ENCODE measurements at places on chromosomes 2 and 18. TPM values are rescaled to one million over a fixed set of nuclear protein-coding genes. Genes with fewer than 3 reads are reported as not detected.

The ST6GAL2 gene
- not detected for total RNA-seq

The PRSS56 gene
- not detected for total RNA-seq

The LRATD1 gene
- total RNA-seq = not detected

DNA sequence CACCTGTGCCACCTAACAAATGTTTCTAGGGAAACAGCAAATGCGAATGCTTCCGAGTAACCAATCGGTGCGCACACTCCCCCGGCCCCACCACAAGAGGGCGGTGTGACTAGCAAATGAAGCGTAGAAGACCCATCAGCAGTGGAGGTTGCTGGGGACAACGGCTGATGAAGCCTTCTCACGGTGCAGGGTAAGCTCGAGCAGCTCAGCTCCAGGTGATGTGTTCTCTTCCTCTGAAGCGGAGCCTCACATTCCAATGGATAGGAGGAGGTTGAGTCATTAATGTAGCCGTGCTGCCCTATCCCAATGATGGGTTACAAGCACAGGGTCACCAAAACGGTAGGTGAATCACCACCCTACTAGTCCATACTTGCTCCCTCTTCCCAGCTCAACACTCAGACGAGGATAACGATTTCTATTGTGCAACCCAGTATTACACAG, 127.6 kb upstream of the TWIST2 start:
- peak; percentile 35 for DNase-seq

GRCh38 chr2:129129087-129129486, 810.4 kb upstream of the HS6ST1 start:
- no peak for DNase-seq

- DNase-seq = no peak
Measured at GRCh38 chr2:218405086-218405745, 5.5 kb downstream of the CTDSP1 start.

- no peak for DNase-seq
Measured at GRCh38 chr2:237384672-237385020, 29.3 kb downstream of the COL6A3 start.

GRCh38 chr2:108414256-108414876, 34.6 kb upstream of the GCC2 start:
- DNase-seq = no peak

DNA sequence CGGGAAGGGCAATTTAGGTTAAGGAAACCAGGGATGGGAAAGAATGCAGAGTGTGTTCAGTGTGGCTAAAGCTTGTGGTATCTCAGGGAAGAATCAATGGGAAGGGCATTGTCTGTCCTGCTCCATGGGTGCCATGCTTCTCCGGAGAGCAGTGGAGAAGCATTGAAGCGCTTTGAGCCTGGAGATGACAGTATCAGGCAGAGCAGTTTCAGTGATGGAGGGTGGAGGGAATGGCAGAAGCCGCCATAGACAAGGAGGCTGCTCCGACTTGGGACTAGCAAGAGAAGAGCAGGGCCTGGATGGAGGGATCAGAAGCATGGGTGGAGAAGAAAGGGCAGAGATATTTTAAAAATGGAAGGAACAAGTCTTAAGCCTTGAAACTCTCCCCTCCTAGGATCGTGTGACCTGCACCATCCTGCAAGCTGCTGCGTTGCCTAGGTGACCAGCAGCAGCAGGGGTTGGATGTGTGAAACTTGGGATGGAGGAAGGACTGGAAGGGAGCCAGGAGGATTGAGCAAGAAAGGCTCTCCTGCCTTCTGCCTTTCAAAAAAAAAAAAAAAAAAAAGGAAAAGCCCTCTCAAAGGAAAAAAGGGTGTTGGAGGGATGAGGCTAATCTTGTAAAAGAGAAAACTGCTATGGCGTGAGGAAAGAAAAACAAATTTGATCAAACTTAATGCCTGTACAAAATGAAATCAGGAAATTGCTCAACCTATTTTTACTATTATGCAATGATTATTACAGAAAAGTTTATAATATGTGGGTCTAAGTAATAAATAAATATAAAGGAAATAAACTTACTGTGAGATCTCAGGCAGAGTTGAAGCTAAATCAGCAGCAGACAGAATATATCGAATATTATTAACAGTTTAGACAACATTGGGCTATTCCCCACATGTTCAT, 493.8 kb upstream of the NRP2 start:
- no peak for DNase-seq

- DNase-seq = no peak
Measured at GRCh38 chr2:225895126-225895525, 495.6 kb downstream of the NYAP2 start.

DNA sequence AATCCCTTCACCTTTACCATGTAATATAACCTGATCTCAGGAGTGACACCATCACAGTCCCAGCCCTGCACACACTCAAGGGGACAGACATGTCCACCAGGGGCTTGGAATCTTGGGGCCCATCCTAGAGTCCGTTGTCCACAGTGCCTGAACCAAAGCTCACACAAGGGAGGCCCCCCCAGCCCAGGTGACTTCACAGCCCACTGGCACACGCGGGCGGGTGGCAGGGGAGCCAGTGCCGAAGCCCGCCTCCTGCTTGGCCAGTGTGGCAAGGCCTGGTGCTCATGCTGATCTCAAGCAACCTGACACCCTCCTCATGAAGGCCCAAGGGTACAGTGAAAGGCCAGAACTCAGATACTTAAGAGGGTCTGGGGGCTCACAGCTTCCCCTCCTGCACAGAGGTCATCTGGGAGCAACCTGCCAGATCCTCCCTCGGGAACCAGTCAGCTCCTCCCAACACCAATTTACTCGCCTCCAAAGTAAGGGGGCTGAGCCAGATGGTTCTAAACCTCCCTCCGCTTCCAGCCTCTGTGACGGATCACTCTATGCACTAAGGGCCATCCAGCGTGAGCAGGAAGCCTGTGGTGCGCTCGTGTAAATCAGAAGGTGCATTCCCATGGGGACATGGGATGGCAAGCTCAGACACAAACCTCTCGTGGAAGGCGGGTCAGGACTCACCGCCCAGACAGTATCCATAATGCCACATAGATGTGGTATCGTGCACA, 3.2 kb upstream of the RAB17 start:
- DNase-seq = no peak

GRCh38 chr2:10375570-10376281, 72.4 kb downstream of the ODC1 start:
- DNase-seq = no peak

- no peak for DNase-seq
Measured at GRCh38 chr18:45876161-45876560, 50.7 kb downstream of the SIGLEC15 start.

DNA sequence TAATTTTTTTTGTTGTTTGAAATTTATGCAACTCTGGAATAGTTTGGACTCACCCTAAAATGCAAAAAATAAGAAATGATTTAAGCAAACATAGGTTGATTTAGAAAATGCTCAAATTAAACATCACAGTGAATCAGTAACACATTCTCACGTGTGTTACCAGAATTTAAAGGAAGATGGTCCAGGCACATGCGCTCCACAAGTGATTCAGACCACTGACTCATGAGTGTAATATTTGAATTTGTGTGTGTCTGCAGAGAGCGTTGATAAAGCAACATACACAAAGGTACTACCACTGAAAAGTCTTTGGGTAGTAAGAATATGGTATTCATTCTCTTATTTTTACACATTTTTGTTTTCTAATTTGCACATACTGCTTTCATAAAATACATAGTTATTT, 7.9 kb downstream of the SS18 start:
- no peak for DNase-seq

DNA sequence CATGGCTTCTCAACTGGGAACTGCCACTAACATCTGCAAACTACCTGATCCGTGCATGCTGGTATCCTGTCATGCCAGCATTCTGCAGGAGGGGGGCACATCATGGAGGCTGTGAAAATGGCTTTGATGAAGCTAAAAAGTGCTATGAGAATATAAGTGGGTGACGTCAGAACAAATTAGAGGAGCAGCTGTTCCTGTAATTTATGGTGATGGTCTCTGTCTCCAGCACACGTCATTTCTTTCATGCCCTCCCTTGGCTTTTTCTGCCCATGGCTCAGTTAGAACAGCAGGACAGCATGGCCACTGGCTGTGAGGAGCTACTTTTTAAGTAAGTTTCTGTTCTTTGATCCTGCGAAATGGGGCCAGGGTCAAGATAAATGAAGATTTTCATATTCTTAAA, 466.3 kb downstream of the THSD7B start:
- DNase-seq = no peak

DNA sequence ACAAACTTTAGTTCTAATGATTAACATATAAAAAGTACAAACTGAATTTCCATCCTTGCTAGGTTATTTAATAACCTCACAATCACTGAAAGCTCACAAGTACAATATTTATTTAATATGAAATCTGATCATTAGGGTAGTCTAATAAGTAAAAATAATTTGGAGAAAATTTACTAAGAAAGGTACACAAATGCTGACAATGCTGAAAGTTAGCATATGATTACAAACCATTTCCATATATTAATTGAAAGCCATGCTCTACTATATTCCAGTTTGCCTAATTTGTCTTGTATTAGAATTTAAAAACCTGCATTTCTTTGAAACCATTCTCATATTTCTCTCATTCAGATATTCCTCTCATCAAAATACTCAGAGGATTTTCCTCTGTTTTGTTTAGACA, 8.2 kb upstream of the PEX13 start:
- no peak for DNase-seq

GRCh38 chr2:26590980-26591618, 50.1 kb downstream of the CIB4 start:
- no peak for DNase-seq
